ENCODE measurements at places on chromosomes 12 and 14.
A peak's percentile ranks its signal among the peaks of the same experiment; 100 is the strongest.

GRCh38 chr12:46770501-46771183, 55.2 kb downstream of the SLC38A4 start:
- DNase-seq: no peak

DNA sequence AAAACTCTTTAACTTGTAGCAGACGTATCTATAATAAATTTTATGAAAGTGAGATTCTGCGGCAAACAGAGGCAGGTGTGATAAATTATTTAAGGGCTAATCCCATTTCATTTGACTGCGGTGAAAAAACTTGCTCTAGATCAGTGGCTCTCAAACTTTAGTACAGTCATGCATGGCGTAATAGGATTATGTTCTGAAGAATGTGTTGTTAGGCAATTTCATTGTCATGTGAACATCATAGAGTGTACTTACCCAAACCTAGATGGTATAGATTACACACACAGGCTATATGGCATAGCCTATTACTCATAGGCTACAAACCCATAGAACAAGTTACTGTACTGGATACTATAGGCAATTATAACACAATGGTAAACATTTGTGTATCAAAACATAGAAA, 83.7 kb downstream of the HEATR5A start:
- DNase-seq: no peak

DNA sequence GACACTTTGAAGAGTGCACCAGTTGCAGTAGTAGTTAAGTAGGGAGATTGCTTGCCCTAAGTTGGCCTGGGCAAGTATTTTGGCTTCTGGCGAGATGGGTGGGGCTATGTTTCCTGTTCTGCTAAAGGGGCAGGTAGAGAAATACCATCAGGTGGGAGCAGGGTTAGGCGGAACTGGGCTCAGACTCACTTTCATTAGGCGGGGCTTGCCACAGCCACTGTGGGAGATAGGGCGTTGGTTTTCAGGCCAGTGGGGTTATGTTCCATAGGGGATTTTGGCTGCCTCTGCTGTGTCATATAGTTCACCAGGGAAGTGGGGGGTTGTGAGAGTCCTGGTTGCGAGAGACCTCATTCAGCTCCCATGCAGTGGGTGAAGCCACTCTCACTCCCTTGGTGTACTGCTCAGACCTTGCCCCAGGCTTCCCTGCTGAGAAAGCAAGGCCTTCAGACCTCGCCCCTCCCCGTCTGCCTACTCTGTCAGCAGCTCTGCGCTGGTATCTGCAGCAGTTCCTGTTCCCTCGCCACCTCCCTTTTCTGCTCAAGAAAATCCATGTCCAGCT, 43.3 kb downstream of the AEBP2 start:
- no peak for DNase-seq

- no peak for DNase-seq
Measured at GRCh38 chr14:88802596-88802995, 9.8 kb upstream of the EML5 start.

- DNase-seq: no peak
Measured at GRCh38 chr14:57583396-57583795, 89.7 kb upstream of the CCDC198 start.

GRCh38 chr14:97930166-97930565, 1133.0 kb downstream of the VRK1 start:
- DNase-seq: no peak

DNA sequence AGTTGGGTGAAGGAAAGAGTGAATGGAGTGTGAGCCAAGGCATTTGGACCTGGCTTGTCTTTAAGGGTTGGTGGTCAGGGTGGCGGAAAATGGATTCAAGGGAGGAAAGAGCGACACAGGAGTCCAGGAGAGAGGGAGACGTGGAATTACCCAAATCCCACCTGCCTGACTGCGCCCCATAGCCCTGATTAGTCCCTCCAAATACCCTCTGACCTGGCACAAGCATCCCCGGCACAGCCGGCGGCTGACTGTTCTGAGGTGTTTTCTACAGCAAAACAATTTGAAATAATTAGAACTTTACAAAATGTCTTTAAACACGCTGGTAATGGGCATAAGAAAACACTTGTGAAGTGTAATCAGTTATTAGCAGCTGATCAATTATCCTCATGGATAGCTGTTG, 175.8 kb downstream of the PHETA1 start:
- DNase-seq: no peak

DNA sequence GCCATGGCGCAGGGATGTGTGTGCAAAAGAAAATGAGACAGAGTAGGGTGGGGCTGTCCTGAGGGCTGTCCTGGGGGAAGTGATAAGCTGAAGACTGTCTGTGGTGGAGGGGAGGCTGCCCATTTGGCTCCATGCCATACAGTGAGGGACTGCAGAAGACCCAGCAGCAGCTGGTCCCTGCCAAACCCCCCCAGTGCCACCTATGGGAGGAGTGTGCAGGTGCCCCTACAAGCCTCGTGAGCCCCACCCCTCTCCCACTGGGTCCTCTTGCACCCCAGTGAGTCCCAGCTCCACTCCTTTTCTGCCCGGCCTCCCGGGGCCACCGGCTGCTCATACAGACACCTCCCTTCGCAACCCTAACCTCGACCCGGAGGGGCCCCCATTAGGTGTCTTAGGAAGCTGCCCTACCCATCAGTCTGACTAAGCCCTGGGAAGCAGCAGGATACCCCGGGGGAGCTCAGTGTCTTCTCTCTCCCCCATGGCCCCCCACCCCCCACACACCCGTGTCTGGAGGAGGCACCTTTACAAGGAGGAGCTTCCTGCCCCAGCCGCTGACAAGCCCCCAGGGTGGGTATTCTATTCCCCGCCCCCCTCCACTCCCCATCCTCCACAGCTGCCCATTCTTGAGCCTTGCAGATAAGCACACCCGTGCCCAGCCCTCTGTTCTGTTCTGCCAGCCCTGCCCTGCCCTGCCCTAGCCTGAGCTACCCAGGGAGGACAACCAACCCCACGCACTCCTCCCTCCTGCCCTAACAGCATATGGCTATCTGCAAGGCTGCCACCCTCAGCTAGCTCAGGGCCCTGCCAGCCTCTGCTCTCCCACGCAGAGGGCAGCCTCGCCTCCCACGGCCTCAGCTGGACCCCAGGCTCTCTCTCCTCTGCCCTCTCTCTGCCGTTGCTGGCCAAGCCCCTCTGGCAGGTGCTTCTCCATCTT, 41.9 kb downstream of the SLC6A12 start:
- DNase-seq: no peak

DNA sequence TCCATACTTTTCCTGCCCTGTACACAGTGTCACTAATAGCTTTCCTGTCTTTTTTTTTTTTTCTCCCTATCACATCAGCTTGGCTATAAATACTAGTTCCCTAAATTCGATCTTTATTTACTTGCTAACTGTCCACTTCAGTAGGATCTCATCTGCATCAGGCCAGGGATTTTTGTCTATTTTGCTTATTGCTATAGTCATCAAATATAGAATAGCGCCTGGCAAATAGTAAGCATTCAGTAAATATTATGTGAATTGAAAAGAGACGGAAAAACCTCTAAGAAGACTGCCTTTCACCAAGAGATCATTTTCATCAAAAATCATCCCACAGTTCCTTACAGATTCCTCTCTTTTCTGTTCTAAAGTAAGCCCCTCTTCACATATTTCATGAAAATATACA, 429.1 kb downstream of the FLRT2 start:
- DNase-seq: no peak

DNA sequence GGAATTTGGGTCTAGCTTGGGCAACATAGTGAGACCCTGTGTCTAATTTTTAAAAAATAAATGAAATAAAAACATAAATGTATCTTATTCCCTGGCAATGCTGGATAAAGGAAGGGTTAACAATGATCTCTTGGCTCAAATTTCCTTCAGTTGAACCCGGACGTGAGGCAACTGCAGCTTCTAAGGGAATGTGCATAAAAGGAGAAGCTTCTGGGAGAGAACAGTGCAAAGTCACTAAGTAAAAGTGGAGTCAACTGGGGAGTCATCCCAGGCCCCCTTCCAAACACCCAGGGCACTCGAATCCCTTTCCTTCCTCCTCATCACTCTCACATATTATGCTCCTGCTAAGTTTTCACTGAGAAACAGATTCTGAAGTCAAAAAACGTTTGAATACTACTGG, 147.3 kb downstream of the PPM1H start:
- no peak for DNase-seq

DNA sequence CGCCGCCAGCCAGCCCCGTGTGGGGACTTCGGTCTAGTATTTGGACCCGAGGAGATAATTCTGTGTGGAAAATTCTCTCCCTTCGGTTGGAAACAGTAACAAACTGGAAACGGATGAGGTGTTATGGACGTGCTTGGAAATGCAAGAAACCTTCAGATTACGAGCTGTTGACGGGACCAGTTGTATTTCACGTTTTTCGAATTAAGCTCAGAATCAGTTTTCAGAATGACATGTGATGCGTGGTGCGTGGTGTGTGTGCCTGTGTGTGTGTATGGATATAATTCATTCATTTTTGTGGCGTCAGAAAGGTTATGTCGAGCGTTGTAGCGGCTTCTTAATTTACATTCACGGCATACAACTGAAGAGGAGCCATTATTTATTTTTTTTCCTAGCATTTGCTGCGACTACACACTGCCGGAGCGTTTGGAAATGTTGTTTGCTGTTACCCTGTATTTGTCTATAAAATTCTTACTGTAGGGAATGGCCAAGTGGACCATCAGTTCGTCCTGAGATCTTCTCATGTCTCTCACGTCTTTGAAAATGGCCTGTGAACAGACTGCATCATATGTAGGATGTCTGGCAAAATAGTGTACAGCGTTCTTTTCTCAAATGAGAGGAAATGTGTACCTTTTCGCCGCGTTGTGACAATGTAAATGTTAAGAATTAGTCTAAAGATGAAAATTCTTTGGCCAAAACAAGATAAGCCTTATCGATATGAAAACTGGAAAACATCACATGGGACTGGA, 1.3 kb downstream of the TRAF3 start:
- no peak for DNase-seq

DNA sequence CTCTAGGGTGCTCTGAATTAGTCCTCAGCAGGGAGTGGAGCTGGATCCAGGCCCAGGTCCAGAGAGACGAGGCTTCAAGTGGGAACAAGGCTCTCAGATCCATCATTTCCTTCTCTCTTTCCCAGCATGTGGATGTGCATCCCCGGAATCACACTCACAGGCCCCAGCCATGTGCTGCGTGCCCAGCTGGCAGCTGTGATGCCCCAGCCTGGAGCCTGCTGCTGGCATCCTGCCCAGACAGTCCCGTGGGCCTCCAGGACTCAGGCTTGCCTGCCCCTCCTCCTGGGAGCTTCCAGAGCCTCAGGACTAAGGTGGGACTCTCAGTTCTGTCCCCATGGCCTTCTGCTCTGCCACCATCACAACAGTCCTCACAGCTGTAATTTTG, 6.2 kb upstream of the KRT84 start:
- peak; percentile 79 for DNase-seq

GRCh38 chr14:21863289-21863688, 189.7 kb upstream of the OR4E1 start:
- no peak for DNase-seq

DNA sequence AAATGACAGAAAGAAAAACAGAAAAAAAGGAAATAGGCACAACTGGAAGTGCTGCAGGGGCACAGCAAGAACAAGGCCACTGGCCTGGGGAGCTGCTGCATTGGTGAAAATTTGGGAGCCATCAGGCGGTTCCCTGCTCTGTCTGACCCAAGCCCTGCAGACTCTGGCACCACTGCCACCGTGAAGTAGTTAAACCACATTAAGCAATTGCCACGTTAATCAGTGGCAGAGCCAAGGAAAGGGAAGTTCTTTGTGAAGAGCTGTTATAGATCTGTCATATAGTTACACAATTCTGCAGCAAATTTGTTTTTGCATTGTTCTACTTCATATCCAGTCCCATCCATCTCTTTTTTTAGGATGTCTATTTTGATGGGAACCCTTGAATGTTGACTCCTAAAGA, 915.3 kb downstream of the FSCB start:
- no peak for DNase-seq

DNA sequence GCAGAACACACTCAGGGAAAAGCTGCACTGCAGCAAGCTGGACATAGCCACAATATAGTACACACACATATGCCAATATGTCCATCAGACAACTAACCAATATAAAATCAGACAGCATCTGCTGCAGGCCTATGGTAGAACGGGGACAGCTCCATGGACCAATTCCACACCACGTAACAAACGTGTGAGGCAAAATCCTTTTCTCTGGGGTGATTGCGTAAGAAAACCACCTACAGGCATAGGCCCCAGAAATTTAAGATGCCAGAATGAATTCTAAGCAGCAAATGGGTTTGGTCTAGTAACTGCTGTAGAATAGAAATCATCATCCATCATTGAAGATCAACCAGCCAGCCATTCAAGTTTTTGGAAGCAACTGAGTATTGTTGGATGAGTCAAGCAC, 368.9 kb upstream of the TMPO start:
- no peak for DNase-seq

- no peak for DNase-seq
Measured at GRCh38 chr14:89085231-89085731, 260.8 kb downstream of the TTC8 start.

GRCh38 chr14:70415788-70416187, 1.1 kb downstream of the SYNJ2BP start:
- no peak for DNase-seq

DNA sequence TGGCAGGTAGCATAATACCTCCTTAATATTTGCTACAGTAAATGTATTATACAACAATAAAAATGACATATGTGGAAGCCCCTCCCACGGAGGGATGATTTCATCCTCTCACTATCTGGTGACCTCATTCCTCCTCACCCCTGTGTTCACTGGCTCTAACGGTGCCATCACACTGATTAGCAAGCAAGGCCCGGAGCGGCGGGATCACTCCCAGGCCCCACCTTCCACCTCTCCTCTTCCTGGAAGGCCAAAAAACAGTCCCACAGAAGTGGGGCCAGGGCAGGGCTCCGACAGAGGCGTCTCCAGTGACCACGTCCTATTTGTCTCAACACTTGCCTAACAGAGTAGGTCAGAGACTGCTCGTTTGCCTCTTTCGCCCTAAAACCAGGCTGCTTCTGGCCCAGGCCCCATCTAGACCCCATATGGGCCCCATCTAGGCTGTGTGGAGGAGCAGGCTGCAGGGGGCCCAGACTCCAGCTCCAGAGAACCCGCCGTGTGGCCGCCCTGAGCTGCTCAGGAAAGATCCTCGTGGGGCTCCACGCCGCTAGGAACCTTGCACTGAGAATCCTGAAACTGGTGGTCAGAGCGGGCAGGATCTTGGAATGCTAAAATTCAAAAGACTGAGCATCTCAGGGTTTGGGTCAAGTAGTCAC, 3.7 kb downstream of the SELPLG start:
- DNase-seq: no peak

DNA sequence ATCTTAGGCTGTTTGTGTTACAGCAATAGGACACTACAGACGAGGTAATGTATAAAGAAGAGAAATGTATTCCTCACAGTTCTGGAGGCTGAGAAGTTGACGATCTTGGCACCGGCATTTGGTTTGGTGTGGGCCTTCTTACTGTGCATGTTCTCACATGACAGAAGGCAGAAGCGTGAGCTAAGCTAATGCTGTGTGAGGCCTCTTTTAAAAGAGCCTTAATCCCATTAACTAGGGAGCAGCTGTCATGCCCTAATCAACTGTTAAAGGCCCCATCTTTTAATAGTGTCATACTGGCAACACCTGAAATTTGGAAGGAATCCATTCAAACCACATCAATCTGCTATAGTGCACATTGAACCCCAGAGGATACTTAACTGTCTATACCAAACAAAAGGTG, 992.9 kb downstream of the GALC start:
- no peak for DNase-seq
